ENCODE measurements at places on chromosomes 7 and 10.

- no peak for DNase-seq
Observed at GRCh38 chr7:136353287-136353686, 376.1 kb upstream of the MTPN start.

GRCh38 chr10:15486404-15486803 lies 115.3 kb upstream of the FAM171A1 start:
- DNase-seq = no peak

DNA sequence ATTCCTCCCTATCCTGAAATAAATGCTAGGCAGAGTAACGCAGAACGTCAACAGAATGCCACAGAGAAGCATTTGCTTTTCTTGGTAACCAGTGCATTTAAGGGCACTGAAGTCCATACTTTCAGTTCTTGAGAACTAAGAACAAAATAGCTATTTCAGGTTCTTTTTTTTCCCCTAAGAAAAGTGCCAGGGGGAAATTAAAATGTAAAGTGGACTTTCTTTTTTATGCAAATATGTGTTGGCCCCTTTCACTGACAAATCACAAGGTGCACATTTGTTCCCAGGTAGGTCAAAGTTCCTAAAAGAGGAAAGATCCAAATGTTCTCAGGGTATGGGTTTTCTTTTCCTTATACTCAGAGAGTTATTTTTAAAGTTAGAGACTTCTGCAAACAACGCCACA lies 151.5 kb downstream of the HPSE2 start:
- DNase-seq = no peak

GRCh38 chr7:10471280-10472058 lies 502.2 kb upstream of the PHF14 start:
- DNase-seq = no peak

- peak; percentile 14 for DNase-seq
Observed at GRCh38 chr7:131346885-131347592, 19.4 kb downstream of the MKLN1 start.

GRCh38 chr7:129775695-129776361 lies 164.3 kb downstream of the NRF1 start:
- no peak for DNase-seq

GRCh38 chr7:42014625-42015618 lies 222.1 kb downstream of the GLI3 start:
- DNase-seq = no peak

DNA sequence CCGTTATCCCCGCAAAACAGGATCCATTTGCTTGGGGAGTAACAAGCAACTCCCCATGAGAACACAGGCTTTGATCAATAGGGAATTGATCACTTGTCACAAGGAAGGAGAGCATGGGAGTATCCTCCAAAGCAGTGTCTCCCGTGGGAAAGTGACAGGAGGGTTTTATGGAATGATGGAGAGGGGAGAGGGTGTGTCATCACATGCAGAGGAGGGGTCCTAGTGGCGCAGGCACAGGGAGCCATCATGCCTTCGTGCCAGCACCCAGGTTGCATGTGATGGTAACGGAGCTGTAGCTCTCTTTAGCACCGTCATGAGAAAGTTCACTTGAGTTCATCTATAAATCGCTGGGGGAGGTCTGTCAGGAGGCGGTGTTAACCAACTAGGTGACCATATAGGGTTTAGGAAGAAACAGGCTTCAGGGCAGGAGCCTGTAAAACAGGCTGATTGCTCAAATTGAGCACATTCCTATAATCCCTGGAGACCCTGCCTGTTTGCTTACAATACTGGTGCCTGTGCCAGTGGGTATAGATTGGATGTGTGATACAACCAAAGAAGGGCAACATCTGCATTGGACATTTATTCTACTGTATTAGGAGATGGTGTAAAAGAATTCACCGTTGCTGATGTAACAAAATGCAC lies 428.5 kb downstream of the GALNT17 start:
- no peak for DNase-seq

DNA sequence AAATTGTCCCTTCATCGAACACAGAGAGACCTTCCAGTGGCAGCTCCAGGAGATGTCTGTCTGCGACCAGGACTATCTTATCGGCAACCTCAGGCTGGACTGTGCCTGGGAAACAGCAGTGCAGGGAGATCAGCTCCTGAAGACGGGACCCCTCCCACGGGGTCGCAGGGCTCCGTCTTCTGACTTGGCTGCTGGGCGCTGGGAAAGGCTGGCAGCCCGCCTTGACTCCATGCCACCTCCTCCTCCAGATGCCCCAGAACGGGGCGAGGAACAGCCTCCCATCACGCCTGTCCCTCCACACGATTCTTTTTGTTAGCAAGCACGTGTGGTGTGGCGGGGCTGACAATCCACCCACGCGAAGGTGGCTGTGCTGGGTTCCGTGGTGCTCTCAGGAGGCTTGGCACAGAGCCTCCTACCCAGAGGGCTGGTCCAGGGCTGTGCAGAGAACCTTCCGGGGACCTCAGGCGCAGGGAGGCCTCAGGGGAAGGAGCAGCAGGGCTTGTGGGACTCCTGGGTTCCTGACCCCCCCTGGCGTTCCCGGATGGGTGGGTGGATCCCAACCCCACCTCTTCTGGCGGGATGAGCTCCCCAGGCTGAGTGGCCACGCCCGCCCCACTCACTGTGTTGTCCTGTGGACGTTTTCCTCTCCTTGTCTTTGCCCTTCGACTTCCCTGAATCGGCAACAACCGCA lies 47.6 kb upstream of the NKX6-2 start:
- no peak for DNase-seq

GRCh38 chr7:40571796-40572195 lies 437.0 kb downstream of the SUGCT start:
- no peak for DNase-seq

GRCh38 chr10:112349521-112350085 lies 24.3 kb upstream of the ACSL5 start:
- no peak for DNase-seq

- no peak for DNase-seq
Observed at GRCh38 chr10:2782265-2782664, 285.1 kb upstream of the PFKP start.

GRCh38 chr7:150665089-150665748 lies 20.3 kb upstream of the GIMAP2 start:
- DNase-seq = no peak

DNA sequence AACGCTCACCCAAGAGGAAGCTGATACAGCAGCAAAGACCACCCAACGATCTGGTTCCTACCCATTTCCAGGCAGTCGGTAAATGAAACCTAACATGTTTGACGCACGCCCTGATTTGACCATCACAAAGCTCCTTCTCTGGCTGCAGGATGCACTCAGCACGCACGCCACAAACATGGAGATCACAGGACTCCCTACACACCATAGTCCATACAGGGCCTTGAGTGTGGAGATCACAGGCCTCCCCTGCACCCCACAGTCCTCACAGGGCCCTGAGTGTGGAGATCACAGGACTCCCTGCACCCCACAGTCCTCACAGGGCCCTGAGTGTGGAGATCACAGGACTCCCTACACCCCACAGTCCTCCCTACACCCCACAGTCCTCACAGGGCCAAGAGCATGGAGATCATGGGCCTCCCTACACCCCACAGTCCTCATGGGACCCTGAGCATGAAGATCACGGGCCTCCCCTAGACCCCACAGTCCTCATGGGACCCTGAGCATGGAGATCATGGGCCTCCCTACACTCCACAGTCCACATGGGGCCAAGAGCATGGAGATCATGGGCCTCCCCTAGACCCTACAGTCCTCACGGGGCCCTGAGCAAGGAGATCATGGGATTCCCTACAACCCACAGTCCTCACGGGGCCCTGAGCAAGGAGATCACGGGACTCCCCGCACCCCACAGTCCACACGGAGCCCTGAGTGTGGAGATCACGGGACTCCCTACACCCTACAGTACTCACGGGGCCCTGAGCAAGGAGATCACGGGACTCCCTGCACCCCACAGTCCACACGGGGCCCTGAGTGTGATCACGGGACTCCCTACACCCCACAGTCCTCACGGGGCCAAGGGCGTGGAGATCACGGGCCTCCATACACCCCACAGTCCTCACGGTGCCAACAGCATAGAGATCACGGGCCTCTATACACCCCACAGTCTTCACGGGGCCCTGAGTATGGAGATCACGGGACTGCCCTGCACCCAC lies 409.2 kb downstream of the DNAJB6 start:
- DNase-seq = no peak

GRCh38 chr7:26694141-26694540 lies 170.2 kb downstream of the SKAP2 start:
- DNase-seq = no peak

DNA sequence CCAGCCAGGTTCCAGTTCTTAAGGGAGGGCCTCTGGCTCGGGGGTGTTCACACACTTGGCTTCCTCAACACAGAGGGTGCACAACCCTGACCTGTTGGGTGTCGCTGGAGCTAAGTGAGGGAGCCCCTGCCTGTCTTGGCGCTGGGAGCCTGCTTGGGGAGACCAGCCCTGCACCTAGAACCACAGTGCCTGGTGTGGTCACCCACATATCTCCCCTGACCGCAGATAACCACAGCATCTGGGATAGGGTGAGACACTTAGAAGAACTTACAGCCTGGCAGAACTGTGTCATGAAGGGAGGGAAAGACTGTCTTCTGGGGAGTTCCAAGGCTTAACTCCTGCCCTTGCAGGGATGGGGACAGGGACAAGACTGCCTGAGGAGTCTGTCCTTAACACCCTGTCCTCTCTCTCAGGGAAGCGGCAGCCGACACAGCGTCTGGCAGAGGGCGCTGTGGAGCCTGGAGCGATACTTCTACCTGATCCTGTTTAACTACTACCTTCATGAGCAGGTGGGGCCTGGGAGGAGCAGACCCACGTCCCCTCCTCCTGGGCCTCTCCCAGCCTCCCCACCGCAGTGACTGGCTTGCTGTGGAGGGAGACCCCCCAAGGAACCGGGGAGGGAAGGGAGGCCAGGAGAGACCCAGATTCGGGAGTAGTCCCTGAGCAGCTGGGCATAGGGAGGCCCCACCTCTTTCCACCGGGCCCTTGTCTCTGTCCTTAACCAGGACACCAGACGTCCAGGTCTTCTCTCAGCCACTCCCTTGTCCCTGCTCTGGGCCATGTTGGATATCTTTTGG lies 59.0 kb downstream of the PALD1 start:
- no peak for DNase-seq

GRCh38 chr7:118298771-118299170 lies 74.3 kb downstream of the ANKRD7 start:
- no peak for DNase-seq

DNA sequence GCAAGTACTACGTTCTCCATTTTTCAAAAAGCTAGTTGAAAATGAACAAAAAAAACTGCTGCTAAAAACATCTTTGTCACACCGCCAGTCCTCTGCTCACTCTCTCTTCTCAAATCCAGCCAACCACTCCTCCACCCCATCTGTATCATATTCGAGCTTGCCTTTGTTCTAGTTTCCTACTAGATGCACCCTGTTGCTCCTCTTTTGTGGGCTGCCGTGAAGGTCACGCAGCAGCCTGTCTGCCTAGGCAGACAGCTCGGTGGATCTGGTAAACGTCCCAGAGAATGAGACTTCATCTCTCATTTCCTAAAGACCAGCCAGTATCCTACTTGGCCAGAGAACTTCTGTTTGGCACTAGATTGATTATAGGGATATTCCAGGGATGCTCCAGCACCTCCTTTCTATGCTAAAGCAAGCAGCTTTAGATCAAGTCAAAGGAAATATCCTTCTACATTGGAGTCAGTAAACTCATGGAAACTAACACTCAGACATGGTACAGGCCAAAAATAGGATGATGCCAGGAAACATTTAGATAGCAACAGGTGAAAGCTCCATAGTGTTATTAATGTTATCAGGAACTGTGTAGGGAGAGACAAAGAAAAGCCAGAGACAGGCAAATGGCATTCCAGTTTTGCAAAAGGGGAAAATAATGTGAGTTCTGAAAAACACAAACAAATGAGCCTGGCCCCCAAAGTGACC lies 8.7 kb upstream of the PLXNA4 start:
- no peak for DNase-seq

DNA sequence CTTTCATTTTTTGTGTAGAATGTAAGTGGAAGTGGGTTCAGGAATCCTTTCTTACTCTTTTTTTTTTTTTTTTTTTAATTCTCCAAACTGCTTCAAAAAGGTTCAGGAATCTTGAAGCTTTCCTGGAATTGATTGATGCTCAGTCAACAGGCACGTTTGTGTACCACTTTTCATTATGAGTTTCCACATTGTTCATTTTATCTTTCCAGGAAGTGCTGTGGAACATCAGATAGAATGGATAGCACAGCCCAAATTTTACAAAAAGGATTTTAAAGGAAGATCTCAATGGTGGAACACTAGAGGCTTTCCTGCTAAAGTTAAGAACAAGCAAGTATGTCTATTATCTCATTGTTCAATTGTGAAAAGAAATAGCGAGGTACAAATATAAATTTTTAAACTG lies 1.9 kb upstream of the PPP1R35 start:
- no peak for DNase-seq

DNA sequence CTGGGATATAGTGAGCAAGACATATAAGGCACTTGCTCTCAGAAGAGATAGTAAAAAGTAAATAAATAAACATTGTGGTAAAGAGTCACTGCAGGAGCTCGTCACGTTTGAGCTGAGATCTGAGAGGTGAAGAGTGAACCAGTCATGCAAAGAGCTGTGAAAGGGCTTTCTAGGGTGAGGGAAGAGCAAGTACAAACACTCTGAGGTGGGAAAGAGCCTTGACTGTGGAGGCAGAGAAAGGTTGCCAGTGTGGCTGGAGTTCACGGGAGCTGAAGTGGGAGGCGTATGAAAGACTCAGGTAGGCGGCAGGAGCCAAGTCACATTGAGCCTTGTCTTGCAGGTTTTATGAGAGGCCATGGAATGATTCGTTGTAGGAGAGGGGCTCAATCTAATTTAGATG lies 141.0 kb downstream of the C1GALT1 start:
- no peak for DNase-seq

DNA sequence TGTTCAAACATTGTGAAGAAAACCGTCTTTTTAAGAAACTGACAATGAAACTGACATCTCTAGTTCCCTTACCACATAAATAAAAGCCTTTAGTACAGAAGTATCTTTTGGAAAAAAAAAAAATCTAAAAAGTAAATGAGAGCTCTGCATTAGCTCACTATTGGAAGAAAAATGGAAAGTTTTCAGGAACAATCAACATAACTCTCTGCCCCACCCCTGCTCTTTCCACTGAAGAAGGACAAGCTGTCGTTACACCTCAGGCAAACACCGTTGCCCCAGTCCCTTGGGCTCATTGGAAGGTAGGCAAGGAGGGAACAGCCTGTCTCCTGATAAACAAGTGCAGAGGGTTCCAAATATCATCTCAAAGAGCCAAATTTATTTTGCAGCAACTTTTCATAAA lies 22.4 kb upstream of the C1QL3 start:
- no peak for DNase-seq
